Natural killer cell (primary cell): ENCODE measurements at places on chromosomes 4 and X. TPM values are rescaled to one million over a fixed set of nuclear protein-coding genes. Genes with fewer than 3 reads are reported as not detected.

DNA sequence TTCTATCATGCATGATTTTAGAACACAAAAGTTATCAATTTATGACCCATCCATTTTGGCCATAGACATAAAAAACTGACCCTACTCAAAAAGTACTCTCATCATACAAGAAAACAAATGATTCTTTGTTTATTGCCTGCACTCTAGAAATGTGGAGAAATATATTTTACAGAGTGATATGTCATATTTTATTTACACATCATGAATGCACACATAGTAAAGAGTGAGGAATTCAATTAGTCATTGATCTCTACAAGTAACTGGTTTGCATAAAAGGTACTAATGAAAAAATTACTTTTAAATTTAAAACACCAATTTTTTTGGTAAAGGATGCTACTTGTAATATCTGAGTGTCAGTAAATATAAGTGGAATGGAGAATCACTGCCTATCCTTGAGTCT lies 242.5 kb upstream of the FAT4 start:
- no peak for DNase-seq

GRCh38 chr4:7518871-7519637 lies 84.3 kb upstream of the PSAPL1 start:
- DNase-seq: no peak

GRCh38 chrX:77450996-77451395 lies 3.8 kb downstream of the FGF16 start:
- DNase-seq: no peak

GRCh38 chr4:52657618-52658501 lies 1.2 kb downstream of the USP46 start:
- peak; percentile 11 for DNase-seq

GRCh38 chrX:140661643-140662042 lies 47.9 kb upstream of the LINC00632 start:
- no peak for DNase-seq

DNA sequence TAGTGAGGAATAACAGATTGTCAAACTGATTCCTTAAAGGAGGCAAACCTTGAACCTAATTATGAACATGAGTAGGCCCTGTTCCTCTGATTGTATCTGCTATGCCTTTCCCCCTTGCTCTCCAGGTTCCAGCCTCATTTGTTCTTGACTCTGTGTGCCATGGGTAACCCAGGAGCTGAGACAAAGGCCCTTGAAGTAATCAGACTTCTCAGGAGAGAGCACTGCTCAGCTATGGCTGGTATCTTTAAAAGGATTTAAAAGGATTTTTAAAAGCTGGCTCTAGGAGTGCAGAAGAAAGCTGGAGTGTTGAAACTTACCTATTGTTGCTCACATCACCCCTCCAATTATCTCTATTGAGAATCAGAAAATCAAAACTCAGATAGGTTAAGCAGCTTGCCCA lies 1565.5 kb upstream of the AGA start:
- no peak for DNase-seq

DNA sequence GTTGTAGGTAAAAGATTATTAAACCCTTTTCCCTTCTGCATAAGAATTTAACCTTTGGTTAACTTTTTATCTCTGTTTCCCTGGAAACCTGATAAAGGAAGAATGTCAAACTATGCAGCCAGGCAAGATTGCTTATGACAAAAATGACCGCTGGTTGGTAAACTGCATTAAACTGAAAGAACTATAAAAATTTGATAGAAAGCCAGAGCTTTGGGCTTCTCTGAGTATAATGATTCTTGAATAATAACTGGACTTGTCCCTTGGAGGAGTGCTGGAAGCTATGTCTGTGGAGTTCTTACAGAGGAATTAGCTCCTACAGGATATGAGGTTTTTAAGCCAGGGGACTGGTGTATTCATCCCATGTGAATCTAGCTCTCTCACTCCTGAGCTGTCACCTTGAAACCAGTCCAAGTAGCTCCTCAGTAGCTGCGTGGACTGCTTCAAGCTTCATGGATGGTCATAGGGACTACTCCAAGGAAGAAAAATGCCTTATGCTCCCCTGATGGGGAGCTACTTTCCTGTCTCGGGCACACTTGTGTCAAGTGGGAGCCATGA lies 52.0 kb downstream of the RASL11B start:
- no peak for DNase-seq

- no peak for DNase-seq
Measured at GRCh38 chr4:83285055-83285407, 433 bp upstream of the COQ2 start.

- no peak for DNase-seq
Measured at GRCh38 chrX:74297766-74298165, 6.2 kb upstream of the ZCCHC13 start.

DNA sequence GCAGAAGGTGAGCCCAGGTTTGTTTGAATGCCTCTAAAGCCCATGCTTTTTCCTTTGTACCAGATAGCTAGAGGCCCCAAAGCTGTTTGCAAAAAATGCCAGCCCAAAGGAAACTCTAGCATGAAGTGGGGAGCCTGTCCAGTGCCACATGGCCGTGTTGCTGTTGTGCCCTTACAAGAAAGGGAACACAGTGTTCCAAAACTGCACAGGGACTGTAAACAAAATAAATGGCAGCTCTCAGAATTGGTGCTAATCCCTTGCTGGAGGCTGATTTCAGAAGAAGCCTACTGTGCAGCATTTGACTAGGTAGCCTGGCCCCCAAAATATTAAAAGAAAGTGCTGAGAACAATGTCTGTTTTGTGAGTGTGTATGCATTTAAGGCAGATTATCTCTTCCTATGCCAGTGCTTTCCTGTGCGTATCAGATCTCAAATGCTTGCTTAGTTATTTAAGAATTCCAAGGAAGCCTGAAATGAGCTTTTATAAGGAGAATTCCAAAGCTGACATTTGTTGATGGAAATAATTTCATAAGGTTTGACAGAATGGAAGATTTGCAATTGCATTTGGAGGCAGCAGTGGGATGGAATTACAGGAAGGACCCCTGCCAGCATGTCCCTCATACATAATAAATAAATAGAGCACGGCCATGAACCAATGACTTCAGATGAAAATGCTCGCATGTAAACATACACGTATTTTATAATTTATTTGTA lies 115.7 kb downstream of the IRF2 start:
- DNase-seq: no peak

DNA sequence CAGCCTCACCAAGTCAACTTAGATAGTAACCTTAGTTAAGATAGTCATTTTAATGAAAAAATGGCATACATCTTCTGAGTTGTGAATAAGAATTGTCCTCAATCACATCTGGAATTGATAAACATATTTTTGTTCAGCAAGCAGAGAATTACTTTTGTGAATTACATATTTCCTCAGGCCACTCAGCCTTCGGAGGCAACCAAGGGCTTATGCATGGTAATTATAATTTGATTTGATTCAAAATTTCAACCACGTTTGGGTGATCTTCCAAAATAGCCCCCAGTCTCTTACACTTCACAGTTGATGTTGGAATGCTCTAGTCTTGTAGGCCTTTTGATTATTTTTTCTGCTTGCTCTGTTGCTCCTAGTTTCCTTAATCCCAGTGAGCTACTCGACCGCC lies 63.4 kb downstream of the GALNTL6 start:
- no peak for DNase-seq

DNA sequence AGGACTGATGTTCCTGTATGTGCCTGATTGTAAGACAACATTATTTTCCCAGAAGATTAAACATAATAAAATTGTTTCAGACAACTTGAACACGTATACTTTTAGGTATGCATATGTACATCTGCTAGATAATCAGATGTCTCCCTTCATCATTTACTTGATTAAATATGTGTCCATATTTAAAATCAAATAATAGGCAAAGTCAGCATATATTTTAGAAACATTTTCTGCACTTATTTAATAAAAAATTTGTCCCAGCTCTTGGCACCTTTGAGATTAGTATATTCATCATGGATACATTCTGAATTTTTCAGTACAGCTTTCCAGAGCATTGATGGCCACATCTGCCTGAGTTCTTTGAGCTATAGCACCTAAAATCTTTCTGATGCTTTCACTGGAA lies 106.0 kb downstream of the ARHGAP10 start:
- DNase-seq: no peak

Gene TRIML1
- not detected for total RNA-seq

Gene TCEAL5
- not detected for total RNA-seq

Gene ACOT9
- 24.9 TPM for total RNA-seq

Gene MAGEA9B
- total RNA-seq: not detected

Gene NXF2B
- not detected for total RNA-seq

Gene TMPRSS11E
- not detected for total RNA-seq

Gene ARHGAP24
- total RNA-seq: 3.6 TPM

Gene CD38
- 91.8 TPM for total RNA-seq
